ENCODE measurements at places on chromosomes 6 and 20.

DNA sequence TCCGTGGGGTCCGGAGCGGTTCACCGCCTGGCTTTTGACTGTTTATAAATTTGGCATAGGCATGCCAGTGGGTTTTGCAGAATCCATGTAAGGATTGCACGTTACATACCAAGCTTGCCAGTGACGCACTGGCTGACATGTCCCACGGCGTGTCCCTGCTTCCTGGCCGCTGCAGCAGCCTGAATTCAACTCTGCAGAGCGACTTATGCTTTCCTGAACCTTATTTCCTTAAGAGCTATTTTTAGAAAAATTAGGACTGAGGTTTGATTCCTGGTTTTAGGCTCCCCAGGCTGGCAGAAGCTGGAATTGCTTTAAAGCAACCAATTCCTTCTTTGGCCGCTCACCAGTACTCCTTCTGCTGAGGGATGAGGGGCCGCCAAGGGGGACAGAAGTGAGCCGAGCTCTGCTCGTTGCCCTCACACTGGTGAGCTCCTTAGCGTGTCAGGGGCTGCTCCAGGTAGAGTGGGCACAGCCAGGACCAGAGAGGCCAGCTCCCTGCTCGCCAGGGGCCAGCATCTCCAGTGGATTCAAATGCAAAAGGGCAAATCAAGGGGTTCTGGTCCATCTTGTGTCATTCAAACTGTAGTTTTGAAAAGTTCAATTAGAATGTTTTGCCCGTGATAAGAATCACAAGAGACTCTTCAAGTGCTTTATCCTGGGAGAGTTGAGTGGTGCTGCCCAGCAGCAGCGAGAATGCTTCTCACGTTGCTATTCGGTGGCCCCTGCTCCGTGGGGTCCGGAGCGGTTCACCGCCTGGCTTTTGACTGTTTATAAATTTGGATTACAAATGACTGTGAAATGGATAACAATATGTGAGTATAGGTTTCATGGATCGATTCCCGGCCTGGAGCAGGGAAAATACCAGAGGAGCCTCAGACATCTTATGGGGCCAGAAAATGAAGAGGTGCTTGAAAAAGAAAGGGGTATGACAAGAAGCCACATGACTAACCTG, 17.5 kb upstream of the IRF4 start:
- DNase-seq = no peak

- no peak for DNase-seq
Observed at GRCh38 chr20:35883336-35883777, 70.9 kb downstream of the SCAND1 start.

- no peak for DNase-seq
Observed at GRCh38 chr6:30130179-30130679, 5.7 kb upstream of the TRIM40 start.

DNA sequence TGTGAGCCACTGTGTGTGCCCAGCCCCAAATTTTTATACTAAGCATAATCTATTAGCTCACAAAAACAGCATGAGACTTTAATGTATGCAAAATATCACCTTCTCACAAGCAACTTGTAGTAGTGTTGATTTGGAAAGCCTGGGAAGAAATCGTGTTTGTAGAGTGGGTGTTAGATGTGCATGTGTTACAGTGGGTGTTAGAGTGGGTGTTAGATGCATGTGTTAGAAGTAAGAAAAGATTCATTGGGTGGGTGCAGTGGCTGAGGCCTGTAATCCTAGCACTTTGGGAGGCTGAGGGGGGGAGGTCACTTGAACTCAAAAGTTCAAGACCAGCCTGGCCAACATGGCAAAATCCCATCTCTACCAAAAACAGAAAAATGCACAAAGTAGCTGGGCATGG, 6.3 kb upstream of the SCAF8 start:
- DNase-seq = no peak

- no peak for DNase-seq
Observed at GRCh38 chr6:53294095-53294494, 54.7 kb downstream of the ELOVL5 start.
